Activated T-helper 17 cell treated with anti-CD3 and anti-CD28 coated beads, Interleukin-2, amount 50 U/mL, for 72 hours (primary cell): ENCODE measurements at places on chromosomes 3 and 15.

- ATAC-seq = peak; percentile 89
Measured at GRCh38 chr15:90233387-90234095, at the start of gene CIB1. CIB1 (minus strand) TSS chr15:90233941; CDS start chr15:90233885, 56 bp downstream.

DNA sequence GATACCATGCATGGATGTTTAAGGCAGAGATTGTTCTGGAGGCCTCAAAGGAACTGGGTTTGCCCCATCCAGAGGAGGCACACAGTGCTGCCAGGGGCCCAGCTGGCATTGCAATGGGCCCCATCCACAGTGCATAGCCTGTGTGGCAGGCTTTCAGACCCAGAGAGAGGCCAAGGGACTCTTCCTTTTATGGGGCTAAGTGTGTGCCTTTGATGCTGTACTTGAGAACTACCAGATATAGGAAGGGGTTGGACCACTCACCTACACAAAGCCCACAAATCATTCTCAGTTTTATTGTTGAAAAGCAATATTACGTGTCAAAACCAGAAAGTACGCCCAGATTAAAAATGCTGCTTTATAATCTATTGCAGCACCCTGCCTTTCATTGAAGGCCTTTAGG, 134.9 kb downstream of the EPHB1 start:
- ATAC-seq = peak; percentile 71

GRCh38 chr15:31559786-31560185, 233.2 kb downstream of the KLF13 start:
- no peak for ATAC-seq

DNA sequence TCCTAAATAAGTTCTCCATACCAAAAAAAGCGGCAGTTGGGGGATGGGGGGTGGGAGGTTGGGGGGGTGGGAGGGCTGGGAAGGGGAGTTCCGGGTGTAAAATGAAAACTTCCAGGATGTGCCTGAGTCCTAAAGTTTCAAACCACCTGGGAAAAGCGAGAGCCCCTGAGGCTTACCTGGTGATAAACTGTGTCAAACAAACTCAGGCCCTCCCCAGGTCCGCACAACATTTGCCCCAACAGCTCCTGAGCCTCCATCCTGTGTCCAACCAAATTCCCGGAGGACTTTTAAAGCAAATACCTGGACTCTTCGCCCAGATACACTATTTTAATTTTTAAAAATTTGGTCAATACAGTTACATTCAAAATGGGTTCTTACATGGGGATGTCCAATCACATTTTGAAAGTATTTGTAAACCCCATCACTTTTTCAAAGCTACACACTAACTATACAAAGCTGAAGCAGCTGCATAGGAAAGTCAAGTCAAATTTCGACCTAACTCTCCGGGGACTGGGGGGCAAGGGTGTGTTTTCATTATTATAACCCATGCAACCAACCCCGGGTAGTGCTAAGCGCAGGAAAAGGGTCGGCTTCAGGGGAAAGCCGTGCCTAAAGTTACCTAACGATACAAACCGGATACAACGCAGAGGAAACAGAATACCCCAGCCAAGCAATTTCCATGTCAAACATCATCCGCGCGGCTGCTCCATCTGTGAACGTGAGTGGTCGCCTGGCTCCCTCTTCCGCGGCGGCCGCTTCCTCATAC, 685 bp upstream of the FOXB1 start:
- no peak for ATAC-seq

- no peak for ATAC-seq
Measured at GRCh38 chr3:50357481-50357880, 1.8 kb downstream of the TMEM115 start.

DNA sequence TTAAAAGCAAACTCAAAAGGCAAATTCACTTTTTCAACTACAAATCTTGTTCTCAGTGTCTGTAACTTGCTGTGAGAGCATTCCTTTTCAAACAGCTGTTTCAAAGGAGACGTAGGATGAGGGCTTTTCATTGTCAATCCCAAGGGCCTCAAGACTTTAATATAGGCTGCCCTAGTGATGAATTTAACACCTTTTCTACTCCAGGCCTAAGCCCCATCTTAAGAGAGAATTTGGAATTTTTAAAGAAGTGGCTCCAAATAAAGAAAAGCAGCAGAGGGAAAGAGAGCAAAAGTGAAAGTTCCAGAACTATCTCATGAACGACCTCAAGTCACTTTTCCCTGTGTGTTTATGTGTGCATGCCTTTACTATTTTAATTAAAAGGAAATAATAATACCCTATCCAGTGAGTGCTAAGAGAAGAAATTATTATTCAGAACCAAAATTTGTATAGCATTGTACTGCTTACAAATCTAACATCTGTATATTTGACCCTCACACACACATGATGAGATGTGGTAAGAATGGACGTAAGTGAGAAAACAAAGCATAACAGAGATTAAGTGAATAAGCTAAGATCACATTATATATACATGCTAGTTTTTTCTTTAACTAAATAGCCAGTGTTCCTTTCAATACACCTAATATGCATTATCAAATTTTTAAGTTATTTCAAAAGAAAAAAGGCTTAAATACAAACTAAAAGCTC, 196.4 kb downstream of the VGLL3 start:
- ATAC-seq = no peak

GRCh38 chr15:56353740-56354139, 11.5 kb upstream of the TEX9 start:
- ATAC-seq = no peak

GRCh38 chr3:59810606-59811005, 760.8 kb upstream of the CFAP20DC start:
- ATAC-seq = no peak
